Right atrium auricular region (tissue), 2 donors: ENCODE measurements at places on chromosomes 13 and 19. TPM values are rescaled to one million over a fixed set of nuclear protein-coding genes. Genes with fewer than 3 reads are reported as not detected.

- no peak for DNase-seq
Observed at GRCh38 chr13:24180750-24181377, 20.3 kb downstream of the SPATA13 start.

DNA sequence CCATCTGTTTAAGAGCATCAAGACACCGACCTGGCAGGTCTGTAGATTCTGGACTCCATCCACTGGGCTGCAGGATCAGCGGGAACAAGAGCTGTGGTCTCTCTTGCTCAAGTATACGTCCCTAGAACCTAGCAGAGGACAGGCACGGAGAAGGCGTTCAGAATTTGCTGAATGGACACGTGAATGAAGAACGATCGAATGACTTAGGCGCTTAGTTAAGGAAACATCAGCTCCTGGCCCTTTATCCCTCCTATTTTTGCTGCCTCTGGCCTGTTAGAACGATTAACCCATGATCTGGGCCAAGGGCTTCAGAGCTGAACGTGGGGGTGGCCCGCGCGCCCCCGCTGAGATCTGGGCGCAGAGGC is 953 bp downstream of the DZIP1 start:
- no peak for DNase-seq

DNA sequence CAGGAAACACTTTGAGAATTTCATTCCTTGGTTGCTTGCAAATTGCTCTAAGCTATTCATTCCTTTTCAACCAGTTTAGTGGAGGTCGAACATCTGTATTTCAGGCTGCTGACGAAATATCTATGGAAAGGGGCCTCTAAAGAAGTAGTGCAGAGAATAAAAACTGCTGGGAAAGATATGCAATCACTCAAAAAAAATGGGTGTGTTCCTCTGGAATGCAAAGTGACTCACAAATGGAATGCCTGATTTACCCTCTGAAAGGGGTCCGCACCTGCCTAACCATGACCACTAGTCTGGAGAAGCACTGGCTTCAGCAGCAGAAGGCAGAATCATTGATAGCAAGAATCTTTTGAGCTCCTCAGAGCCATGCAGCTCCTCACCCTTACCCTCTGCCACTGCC is 129.4 kb downstream of the PCDH9 start:
- DNase-seq, result no peak

TMC4 gene
- 1.7 TPM for total RNA-seq

- DNase-seq, result no peak
Observed at GRCh38 chr13:20161951-20162300, 1.1 kb upstream of the GJA3 start.

DNA sequence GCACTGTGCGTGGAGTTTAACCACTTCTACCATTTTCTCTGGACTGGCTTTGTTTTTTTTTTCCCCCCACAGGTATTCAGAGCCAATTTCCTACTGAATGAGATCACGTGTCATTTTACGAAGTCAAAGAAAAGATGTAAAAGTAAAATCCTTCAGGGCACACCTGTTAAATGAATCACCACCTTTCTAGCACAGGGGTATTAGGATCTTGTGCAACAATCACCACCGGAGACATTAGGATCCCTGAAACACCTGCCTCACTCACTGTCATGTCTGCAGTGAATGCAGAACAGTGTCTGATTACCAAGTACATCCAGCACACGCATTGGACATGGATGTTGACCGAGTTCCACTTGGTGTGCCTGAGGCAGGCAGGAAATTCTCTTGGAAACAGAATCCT is 17.2 kb downstream of the BRD4 start:
- DNase-seq, result no peak

GRCh38 chr19:7348587-7349230 is at the start of gene ARHGEF18:
Gene ARHGEF18 (plus strand): TSS chr19:7348937. CDS start chr19:7362891, 13,954 bp downstream.
- no peak for DNase-seq

GRCh38 chr13:98665638-98665995 is 86.9 kb downstream of the SLC15A1 start:
- no peak for DNase-seq

DNA sequence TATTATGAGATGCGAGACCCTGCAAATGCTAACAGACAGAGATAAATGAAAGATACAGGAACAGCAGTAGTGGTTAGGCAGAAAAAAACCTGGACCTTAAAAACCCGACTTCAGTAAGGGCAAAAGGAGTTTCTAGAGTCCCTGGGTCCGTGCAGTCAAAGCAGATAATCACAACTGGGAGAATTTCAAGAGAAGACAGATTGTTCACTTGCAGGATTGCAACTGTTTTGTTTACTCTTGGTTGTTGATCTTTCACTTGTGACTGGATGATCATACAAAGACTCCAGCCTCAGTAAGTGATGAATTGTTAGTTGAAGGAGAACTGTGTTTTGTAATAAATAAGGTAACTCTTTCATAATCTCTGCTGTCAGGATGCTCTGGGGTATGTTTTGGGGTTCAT is 135.1 kb downstream of the GPC6 start:
- no peak for DNase-seq

DNA sequence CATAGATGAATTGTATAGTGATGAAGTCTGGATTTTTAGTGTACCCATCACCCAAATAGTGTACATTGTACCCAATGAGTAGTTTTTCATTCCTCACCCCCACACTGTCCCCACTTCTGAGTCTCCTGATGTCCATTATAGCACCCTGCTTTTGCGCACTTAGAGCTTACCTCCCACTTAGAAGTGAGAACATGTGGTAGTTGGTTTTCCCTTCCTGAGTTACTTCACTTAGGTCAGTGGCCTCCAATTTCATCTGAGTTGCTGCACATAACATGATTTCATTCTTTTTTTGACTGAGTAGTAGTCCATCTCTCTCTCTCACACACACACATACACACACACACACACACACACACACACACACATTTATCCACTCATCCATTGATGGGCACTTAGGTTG is 43.2 kb upstream of the ALOX5AP start:
- no peak for DNase-seq

GRCh38 chr13:39483326-39483725 is 119.7 kb downstream of the LHFPL6 start:
- DNase-seq, result no peak

DNA sequence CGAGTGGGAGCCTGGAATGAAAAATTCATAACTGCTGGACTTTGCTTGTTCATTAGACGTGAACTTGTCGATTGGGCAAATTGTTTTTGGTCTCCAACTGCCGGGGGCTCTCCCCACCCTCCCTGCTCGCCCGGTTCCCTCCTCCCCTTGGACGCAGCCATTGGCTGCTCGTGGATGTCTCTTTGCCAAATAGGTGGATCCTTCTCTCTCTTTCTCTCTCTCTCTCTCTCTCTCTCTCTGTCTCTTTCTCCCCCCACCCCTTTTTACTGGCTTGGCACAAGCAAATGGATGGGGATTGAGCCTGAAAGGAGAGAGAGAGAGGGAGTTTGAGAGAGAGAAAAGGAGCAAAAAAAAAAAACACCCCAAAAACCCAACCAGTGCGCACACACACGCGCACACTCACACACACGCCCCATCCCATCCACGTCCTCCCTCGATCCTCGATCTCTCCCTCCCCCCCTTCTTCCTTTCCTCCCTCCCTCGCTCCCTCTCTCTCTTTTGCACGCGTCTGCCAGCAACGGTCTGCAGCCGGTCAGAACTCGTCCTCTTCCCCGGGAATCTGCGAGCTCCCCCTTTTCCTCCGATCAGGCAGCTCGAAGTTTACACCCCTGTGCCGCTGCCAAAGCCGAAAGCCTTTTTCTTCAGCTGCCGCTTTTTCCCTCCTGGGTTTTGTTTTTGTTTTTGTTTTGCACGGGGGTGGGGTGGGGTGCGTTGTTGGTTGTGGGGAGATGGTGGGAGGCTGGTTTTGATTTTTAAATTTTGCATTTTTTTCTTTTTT is 27.8 kb downstream of the NFIX start:
- peak; percentile 86 for DNase-seq

GRCh38 chr19:4707322-4707721 is 16.3 kb downstream of the DPP9 start:
- no peak for DNase-seq

- DNase-seq, result no peak
Observed at GRCh38 chr19:50172726-50173125, 9.6 kb upstream of the IZUMO2 start.

GRCh38 chr13:88649855-88650254 is 978.7 kb downstream of the SLITRK5 start:
- no peak for DNase-seq

DNA sequence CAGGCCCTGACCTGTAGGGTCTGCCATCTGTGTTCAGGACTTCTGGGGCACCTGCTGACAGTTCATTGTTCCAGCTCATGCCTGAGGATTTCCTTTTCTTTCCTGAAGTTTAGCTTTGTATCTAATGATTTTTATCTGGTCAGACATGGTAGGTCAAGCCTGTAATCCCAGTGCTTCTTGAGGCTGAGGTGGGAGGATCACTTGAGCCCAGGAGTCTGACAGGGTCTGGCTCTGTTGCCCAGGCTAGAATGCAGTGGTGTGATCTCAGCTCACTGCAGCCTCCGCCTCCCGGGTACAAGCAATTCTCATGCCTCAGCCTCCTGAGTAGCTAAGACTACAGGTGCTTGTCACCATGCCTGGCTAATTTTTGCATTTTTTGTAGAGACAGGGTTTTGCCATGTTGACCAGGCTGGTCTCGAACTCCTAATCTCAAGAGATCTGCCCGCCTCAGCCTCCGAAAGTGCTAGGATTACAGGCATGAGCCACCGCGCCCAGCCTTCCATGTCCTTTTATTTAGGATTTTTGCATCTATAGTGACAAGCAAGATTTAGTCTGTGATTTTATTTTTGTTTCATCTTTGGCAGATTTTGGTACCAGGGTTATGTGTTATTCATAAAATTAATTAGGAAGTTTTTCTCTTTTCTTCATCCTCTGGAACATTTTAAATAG is 33.2 kb downstream of the CHST8 start:
- DNase-seq, result no peak

DNMT1 gene
- 17.2 TPM for total RNA-seq

- no peak for DNase-seq
Observed at GRCh38 chr19:57850553-57851017, 926 bp downstream of the ZNF587 start.

- no peak for DNase-seq
Observed at GRCh38 chr13:109764470-109765291, 21.7 kb downstream of the IRS2 start.

- DNase-seq, result peak; percentile 89
Observed at GRCh38 chr19:1102407-1103131, 1.2 kb upstream of the GPX4 start.

GRCh38 chr19:1263188-1263587 is 5.9 kb upstream of the CIRBP start:
- no peak for DNase-seq

GRCh38 chr19:46621191-46622117 is 3.4 kb downstream of the PTGIR start:
- no peak for DNase-seq

CCL25 gene
- not detected for total RNA-seq

ADAMTS10 gene
- 14.9 TPM for total RNA-seq

DNA sequence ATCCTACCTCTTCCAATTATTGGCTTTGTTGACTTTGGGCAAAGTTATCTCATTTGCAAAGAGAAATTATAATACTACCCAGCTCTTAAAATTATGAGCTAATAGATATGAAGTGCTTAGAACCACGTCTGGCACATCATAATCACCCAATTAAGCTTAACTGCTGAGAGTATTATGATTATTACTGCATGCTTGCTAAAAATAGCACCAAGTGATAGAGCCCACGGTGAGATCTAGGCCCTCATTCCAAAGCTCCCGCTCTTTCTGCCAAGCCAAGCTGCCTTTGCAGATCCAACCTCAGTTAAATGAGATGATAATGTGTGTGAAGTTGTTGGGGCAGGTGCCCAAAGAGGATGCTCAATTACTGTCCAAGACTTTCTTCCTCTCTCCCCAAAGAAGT is 6.5 kb upstream of the EDDM13 start:
- DNase-seq, result no peak

PSG2 gene
- not detected for total RNA-seq

GRCh38 chr19:49746206-49746958 is 16.7 kb downstream of the TSKS start:
- DNase-seq, result no peak

GRCh38 chr13:105871768-105872167 is 663.7 kb downstream of the EFNB2 start:
- no peak for DNase-seq

DNA sequence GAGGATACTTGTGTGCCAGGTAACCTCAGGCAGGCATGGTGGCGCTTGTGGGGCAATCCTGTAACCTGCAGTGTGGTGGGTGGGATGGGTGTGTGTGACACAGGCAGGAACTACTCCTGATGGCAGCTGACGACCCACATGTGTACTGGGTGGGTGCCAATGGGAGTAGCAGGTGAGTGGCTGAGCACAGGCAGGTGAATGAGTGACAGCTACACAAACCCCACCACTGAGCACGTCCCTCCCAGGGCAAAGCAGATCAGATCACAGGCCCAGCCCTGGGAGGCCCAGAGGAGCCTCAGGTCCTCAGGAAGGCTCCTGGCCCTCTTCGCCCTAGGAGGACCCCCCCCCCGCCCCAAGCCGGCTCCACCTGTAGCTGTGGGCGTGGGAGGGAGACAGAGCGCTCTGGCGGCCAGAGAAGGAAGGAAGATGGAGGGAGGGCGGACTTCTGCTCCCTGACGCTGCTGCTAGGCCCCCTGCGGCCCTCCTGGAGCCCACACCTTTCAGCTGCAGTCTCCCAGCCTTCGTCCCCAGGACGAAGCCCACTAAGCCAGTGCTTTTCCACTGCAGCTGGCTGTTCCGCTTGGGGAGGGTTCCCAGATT is 1.3 kb upstream of the ZNF181 start:
- DNase-seq, result no peak

SGCG gene
- total RNA-seq, result 88.2 TPM

- peak; percentile 65 for DNase-seq
Observed at GRCh38 chr19:3108775-3109174, 14.6 kb downstream of the GNA11 start.

DNA sequence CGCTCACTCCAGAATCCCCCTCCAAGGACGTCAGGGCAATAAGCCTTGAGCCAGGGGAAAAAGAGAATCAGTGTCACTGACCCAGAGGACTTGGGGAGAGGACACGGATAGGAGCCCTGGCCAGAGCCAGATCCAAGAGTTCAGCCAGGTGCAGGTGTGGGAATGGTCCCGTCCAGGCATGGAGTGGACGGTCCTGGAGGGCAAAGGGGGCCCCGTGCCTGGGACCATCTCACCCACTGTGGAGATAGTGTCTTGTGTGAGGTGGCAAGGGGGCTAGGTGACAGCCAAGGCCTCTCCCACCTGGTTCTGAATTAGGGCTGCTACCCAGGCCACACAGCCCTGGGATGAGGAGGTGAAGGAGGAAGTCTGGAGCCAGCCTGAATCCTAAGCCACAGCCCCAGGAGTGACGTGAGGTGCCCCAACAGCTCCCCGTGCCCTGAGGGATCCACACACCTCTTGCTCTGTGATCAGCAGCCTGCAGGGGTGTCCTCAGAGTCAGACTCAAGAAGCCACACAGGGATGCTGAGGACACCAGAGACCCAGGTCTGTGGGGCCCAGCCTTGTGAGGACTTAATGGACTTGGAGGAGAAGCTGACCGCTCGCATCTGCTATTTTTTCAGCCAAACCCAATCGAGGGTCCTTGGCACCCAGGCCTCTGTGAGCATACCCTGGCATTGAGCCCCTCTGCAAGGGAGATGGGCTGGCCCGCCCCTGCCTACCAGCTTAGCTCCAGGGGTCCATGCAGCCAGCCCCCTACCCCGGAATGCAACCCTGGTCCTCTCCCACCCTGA is 16.4 kb upstream of the ZNF14 start:
- DNase-seq, result peak; percentile 46
